ENCODE measurements at places on chromosomes 11 and 22. TPM values are rescaled to one million over a fixed set of nuclear protein-coding genes. Genes with fewer than 3 reads are reported as not detected.

The LARGE1 gene
- 5.0 TPM for polyA plus RNA-seq

The MS4A7 gene
- 7.0 TPM for polyA plus RNA-seq

The SERPINH1 gene
- polyA plus RNA-seq = 81.1 TPM

The DDI1 gene
- polyA plus RNA-seq = not detected

The DMC1 gene
- not detected for polyA plus RNA-seq

The APOA4 gene
- polyA plus RNA-seq = 0.80 TPM

The RAG1 gene
- 1.4 TPM for polyA plus RNA-seq

The KDM4E gene
- polyA plus RNA-seq = not detected

The SSH3 gene
- polyA plus RNA-seq = 25.0 TPM

The C22orf42 gene
- polyA plus RNA-seq = not detected

The ROBO4 gene
- 12.8 TPM for polyA plus RNA-seq

The DUSP18 gene
- 3.6 TPM for polyA plus RNA-seq

The ZBTB16 gene
- polyA plus RNA-seq = 2.5 TPM

The PGA4 gene
- polyA plus RNA-seq = not detected

The ASRGL1 gene
- 85.6 TPM for polyA plus RNA-seq

The KCNA4 gene
- 0.39 TPM for polyA plus RNA-seq

The ART1 gene
- not detected for polyA plus RNA-seq

The GPHA2 gene
- polyA plus RNA-seq = 0.99 TPM

The KRTAP5-2 gene
- not detected for polyA plus RNA-seq

The FGF19 gene
- not detected for polyA plus RNA-seq

The TH gene
- polyA plus RNA-seq = not detected

The FOLH1 gene
- polyA plus RNA-seq = 12.3 TPM

The DGCR6L gene
- polyA plus RNA-seq = 137 TPM

The DYNC2H1 gene
- polyA plus RNA-seq = 13.5 TPM

The POLDIP3 gene
- 44.1 TPM for polyA plus RNA-seq

The FOXRED1 gene
- 37.1 TPM for polyA plus RNA-seq

The PRODH gene
- polyA plus RNA-seq = 8.2 TPM

The CYTH4 gene
- polyA plus RNA-seq = 1.9 TPM

The LRRC32 gene
- polyA plus RNA-seq = 105 TPM

The PRSS23 gene
- 53.4 TPM for polyA plus RNA-seq

The CRACR2B gene
- polyA plus RNA-seq = 16.5 TPM

The IGSF22 gene
- polyA plus RNA-seq = 2.8 TPM

The CHID1 gene
- polyA plus RNA-seq = 128 TPM

The KMT2A gene
- 5.6 TPM for polyA plus RNA-seq

The C1QTNF5 gene
- polyA plus RNA-seq = 40.4 TPM

The HTR3B gene
- polyA plus RNA-seq = not detected

The ANO3 gene
- 0.30 TPM for polyA plus RNA-seq

The SAA2 gene
- polyA plus RNA-seq = 4.4 TPM

The CLTCL1 gene
- polyA plus RNA-seq = 4.0 TPM

The BATF2 gene
- polyA plus RNA-seq = 8.8 TPM

The GNG3 gene
- polyA plus RNA-seq = 1.1 TPM

The FAT3 gene
- polyA plus RNA-seq = 0.09 TPM

The CEND1 gene
- polyA plus RNA-seq = 3.6 TPM

The NLRP14 gene
- polyA plus RNA-seq = 0.28 TPM

The FBLN1 gene
- 23.3 TPM for polyA plus RNA-seq

The TRIM21 gene
- polyA plus RNA-seq = 23.1 TPM

Measured in kidney (tissue), 22 donors.